ENCODE measurements at places on chromosomes 1 and 21.

GRCh38 chr1:65459397-65459768 is 38.9 kb downstream of the LEPR start:
- no peak for DNase-seq

DNA sequence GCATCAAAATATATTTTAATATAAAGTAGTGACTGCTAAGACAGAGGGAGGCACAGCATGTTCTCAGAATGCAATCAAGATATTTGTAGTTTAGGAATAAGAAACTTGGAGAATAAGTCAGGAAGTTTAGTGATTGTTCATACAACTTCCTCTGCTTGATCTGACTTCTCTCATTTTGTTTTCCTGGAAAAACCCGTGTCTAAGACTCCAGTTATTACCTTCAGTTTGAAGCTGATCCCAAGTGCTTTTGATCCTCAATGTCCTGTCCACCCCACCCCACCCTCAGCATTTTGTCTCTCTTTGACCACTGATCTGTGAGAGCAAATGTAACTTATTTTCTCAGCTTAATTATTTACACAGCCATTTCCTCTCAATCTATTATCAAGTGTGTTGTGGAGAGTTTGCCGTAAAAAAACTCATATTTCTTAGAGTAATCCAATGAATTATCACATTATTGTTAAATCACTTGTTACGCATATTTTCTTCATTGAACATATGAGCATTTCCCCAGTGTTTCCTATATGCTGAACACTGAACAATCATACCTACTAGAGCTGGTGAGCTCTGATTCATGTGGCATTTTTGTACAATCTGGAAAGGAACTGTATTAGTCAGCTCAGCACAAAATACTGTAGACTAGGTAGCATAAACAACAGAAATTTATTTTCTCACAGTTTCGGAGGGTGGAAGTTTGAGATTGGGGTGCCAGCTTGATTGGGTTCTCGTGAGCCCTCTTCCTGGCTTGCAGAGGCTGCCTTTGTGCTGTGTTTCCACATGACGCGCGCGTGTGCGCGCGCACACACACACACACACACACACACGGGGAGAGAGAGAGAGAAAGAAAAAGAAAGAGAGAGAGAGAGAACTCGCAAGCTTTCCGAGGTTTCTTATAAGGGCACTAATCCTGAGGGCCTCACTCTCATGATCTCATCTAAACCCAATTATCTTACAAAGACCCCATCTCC is 65.5 kb upstream of the DPYD start:
- no peak for DNase-seq

- DNase-seq: no peak
These were observed 32.4 kb downstream of the PRMT2 start for GRCh38 chr21:46667741-46668380.

DNA sequence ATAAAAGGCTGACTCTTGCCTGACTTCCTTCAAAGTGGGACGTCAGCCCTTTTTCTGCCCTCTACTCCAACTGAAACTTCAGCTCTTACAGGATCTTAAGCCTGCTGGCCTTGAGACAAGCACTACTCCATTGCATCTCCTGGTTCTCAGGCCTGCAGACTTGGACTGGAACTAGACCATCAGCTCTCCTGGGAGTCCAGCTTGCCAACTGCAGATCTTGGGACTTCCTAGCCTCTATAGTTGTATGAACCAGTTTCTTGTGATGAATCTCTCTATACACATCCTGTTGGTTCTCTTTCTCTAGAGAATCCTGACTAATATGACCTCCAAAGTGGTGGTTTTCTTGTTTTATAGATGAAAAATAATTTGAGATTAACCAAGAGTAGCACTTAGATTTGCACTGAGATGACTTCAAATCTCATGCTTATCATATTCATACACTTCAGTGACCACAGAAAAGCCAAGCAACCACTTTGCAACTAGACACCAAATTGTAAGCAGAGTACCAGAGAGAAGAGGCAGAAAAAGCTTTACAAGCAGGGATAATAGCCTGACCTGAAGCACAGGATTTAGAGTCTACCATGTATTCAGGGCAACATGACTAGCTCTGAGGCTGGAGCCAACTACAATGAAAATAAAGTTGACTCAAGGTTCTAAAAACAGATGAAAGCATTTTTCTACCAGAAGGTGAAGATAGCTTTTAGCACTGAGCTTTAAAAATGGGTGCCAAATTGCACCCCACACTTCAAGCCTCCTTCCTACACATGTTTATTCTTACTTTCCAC is 661.3 kb upstream of the USP24 start:
- no peak for DNase-seq

DNA sequence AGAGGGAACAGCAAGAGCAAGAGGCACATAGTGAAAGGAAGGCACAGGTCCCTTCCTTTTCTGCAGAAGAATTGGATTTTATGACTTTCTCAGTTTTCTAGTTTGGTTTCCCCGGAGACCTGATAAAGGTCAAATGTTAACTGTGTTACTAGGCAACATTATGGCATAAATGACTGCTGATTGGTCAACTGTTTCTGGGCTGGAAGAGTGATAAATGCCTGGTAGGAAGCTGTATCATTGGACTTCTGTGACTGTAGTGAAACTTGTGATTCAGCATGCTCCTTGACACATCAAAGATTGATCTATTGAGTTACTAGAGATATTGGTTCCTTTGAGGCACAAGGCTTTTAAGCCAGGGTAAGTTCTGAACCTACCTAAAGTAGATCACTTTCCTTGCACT is 55.7 kb downstream of the LRRC8C start:
- DNase-seq: no peak

DNA sequence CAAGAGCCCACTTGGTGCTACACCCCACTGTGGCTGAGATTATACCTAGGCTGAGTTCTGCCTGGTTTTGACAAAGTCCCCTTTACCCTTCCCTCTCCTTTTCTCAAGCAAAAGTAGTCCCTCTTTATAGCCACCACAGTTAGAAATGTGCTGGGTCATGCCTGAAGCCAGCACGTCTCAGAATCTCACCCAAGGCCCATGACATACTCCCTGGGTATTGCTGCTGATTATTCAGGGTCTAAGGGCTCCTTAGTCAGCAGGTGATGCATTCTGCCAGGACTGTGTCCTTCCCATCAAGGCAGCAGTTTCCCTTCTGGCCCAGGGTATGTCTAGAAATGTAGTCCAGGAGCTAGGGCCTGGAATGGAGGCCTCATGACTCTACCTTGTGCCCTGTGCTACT is 67.3 kb upstream of the COX20 start:
- DNase-seq: no peak

DNA sequence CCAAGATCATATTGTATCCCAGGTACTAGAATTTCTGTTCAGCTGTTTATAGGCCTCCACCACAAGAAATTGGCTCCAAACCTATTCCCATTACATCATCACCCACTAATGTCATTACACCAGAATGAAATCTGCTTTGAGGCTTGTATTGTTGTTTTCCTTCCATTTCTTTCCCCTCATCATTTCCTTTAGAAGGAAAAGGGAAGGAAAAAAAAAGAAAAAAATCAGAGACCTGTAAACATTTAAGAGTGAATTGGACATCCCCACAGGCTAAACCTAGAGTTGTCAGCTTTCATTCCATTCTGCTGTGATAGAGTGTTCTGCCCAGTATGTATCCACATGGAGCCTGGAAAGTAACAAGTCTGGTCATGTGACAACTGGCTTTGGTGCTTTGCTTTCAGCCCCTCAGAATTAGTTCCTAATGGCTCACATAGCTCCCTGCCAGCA is 44.6 kb downstream of the NFYC start:
- DNase-seq: no peak

GRCh38 chr21:28135646-28136045 is 857.0 kb downstream of the LTN1 start:
- no peak for DNase-seq

DNA sequence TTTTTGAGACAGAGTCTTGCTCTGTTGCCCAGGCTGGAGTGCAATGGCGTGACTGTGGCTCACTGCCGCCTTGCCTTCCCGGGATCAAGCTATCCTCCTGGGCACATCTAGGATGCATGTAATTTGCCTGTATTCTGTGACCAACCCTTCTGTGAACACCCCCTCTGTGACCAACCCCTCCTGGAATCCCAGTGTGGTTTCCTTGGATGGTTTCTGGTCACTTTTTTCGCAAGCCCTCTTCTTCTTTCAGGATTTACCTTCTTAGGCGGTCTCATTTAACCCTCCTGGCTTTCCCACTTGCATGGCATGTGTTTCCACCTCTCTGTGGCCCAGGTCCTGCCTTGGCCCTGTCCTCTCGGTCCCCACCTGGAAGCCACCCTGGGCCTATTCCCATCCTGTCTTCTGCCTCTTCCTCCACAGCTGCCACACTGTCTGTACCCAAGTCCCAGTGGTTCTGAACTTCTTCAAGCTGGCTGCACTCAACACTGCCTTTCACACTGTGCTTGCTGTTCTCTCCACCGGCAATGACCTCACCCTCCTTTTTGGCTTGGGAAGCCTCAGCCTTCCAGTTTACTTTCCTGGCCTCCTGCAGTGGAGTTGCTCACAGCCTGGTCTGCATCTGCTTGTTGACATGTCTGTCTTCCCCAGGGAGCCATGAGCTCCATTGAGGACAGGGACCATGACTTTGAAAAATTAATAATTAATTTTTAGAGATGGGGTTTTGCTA is 57.0 kb downstream of the DISC1 start:
- DNase-seq: no peak

DNA sequence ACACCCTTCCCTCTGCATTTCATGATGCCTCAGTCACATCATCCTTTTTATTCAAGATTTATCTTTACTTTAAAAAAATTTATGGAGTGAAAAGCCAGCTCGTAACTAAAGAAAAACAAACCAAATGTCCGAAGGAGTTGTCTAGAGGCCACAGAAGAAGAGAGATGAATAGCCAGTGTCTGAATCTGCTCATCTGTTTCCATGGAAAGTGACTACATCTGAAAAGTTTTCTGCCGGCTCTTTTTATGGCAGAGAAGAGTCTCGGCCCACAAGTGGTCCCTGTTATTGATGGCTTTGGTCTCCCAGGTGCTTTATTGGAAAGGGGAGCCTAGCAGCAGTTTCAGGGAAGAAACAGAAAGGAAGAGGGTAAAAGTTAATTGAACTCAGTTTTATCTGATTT is 5.6 kb downstream of the EVA1C start:
- DNase-seq: no peak

- no peak for DNase-seq
These were observed 397.6 kb downstream of the LRRIQ3 start for GRCh38 chr1:73800376-73800775.

GRCh38 chr1:27314737-27315136 is 7.2 kb upstream of the TMEM222 start:
- DNase-seq: no peak

- no peak for DNase-seq
These were observed 35.9 kb upstream of the ZRANB2 start for GRCh38 chr1:71116729-71117128.

DNA sequence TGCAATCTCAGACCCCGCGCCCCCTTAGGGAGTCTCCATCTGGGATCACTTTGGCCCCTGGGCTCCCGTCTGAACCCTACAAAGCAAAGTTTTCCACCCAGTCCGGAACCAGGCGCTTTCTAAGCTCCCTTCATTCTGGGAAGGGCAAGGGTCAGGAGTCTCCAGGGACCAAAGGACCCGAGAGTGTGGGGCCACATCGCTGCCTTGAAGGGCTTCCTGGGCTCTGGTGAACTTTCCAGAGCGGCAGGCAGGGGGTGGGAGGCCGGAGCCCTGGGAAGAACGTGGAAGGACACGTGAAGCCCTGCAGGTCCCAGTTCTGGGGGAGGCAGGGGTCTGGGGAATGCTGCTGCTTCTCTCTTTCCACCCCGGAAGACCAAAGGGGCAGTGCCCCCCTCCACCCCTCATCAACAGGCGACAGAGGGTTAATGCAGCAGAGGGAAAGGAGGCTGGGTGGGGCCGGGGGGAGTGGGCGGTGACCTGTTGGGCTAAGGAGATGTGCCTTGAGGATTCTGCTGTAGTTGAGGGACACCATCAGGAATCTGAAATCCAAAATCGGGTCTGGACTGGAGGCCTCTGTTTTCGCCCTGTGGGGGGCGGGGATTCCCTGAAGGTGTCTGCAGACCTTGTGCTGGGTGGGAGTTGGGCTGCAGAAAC is 734 bp downstream of the CDK18 start:
- no peak for DNase-seq

DNA sequence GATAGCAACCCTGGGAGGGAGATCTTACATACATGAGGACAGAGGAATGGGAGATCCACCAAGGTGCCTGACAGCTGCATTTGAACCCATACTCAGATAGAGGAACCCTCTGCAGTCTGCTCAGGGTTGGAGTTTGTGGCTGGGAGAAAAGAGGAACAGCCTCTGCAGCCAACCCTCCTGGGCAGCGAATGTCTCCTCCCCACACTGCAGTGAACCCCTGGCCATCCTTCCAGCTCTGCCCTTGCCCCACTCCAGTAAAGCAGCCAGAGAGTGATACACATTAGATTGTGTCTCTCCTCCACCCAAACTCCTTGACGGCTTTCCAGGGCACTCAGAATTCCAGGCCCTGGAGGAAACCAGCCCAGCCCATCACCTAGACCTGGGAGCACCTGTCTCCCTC is 137.7 kb downstream of the RUNX1 start:
- DNase-seq: no peak

- no peak for DNase-seq
These were observed 14.9 kb downstream of the FASLG start for GRCh38 chr1:172673761-172674160.

- DNase-seq: no peak
These were observed 30.0 kb downstream of the CD53 start for GRCh38 chr1:110902820-110903463.

DNA sequence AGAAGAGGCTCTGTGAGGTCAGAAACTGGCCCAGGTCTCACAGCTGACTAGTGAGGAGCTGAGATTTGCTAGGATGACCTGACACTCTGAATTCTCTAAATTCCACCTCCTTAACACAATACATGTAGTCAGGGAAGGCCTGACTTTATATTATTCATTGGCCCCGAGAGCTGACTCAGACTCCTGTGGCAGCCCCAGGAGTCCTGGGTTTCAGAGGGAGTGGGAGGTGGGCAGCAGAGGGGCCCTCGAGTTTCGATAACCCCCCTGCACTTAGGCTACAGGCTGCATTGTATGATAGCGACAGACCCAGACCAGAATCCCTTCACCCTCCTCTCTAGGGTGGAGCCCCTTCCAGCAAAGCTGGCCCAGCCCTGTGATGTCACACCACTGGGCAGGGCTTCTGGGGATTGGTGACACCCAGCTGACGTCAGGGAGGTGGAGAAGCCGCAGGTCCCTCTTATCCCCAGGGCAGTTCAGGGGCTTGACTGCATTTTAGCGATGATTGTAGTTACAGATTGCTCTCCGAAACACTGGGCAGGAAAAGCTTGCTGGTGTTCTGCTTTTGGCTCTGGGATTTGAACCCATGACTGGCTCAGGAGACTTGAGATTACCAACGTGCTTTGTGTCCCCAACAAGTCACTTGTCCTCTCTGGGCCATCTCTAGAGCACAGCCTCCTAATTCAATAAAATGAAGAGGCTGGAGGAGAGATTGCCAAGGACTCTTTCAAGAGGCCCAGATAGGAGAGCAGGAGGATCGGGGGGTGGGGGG is 17.0 kb upstream of the GPR37L1 start:
- no peak for DNase-seq

DNA sequence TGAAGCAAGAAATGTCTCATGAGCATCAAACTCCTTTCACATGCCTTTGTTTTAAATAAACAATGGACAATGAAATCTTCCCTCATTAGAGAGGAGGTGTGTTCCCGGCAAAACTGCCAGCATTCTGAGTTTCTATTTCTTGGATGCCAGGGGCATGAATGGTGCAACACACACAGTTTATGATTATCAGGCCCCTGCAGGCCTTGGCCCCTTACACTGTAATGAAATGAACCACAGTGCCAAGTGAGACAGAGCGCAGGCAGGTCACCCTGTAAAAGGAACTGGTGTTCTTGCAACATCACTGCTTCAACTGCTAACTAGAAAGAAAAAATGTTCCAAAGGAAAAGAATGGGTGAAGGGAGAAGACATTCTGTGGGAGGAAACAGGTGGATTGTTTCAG is 3.8 kb upstream of the PIGC start:
- DNase-seq: no peak

All from stimulated activated CD4-positive, alpha-beta T cell treated with anti-CD3 and anti-CD28 coated beads, Interleukin-2, amount 100 ng/mL, for 4 hours (primary cell).